Fibroblast of the aortic adventitia (primary cell): ENCODE measurements at places on chromosomes 16 and 17. TPM values are rescaled to one million over a fixed set of nuclear protein-coding genes. Genes with fewer than 3 reads are reported as not detected.

KRTAP16-1 gene
- not detected in 2 replicates for total RNA-seq

- no peak for DNase-seq
These were observed 74.9 kb downstream of the VAT1L start for GRCh38 chr16:77863250-77863649.

DNA sequence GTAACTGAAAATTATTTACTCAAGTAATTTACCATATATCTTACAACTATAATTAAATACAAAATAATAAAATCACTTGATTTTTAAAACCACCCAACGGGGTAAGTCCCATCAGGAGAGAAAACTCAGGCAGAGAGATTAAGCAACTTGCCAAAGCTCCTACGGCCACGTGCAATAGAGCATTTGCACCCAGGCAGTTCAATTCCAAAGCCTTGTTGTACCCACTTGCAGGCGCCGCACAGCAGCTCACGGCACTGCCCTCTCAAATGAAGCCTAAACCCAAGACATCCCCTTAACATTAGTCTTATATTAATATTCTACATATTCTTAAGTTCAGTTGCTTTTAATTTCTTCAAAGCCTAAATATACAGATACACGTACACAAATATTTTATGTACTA lies 75.7 kb downstream of the SPAG9 start:
- no peak for DNase-seq

DNA sequence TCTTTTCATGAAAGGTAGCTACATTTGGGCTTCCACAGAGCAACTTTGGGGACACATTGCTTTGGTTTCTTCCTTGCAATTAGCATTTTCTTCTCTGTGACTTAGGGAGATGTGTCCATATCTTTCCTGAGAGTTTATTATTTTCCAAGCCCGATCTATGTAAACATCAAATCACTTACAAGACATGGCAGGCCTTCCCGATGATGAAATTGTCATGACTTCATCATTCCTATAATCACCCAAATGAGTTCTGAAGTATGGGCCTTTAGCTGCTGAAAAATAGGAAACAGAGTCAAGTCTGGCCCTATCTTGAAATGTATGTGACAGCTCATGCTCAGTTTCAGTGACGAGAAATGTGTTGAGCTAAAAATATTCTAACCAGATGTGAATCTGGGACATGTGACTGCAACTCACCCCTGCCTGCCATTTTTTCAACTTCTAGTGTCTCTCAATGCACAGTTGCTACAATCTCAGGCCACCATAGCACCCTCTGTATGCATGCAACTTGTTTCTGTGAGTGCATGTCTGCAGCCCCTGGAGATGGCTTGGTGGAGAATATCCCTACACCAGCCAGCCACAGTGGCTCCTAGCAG lies 199.6 kb upstream of the MAF start:
- no peak for DNase-seq

DNA sequence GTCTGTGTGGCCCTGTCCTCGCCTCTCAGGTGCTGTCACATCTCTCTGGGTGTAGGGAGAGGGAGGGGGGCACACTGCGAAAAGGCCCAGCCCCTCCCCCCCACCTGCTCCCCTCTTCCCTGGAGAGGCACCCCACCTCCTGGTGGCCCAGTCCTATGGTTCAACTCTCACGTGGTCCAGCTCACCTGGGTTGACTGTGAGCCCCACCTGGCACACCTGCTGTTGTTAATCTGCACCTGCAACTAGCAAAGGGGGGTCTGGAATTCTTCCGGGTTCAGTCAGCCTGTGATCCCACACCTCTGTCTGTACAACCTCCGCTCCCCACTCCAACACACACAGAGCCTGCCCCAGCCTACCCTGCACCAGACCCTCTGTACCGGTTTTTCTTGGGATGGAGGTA lies 2.0 kb upstream of the SYNGR2 start:
- no peak for DNase-seq

CORO1A gene
- total RNA-seq: 1.9 and 2.8 TPM in 2 replicates

GRCh38 chr16:69118994-69119393 lies 13.4 kb downstream of the CHTF8 start:
- no peak for DNase-seq

CCL23 gene
- not detected in 2 replicates for total RNA-seq
